ENCODE measurements at places on chromosomes 6 and 20.

DNA sequence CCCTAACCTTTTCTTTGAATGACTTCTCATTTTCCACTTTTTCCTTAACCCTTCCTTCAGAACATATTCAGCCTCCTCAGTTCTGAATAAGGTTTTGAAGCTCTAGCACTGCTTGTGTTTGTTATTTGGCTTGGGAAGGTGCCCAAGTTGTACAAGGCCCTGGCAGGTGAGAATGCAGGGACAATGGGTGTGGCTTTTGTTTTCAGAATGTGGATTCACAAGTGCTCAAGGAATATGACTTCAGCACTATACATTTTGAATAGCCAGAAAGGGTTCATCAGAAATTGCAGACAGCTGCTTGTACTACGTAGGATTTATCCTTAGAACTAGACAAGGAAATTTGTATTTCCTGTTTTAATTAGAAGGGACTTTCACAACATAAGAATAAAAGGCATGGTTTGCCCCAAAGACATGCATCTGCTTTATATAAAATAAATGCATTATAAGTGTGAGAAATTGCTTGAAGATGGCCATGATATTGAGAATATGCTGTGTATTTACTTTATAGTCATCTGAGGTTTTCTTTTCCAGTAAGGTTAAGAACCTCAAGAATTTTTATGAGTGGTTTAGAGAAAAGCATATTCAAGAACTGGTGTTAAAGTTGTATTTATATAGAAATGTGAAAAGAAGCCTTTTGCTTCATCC lies 29.3 kb upstream of the PRDM1 start:
- no peak for DNase-seq

DNA sequence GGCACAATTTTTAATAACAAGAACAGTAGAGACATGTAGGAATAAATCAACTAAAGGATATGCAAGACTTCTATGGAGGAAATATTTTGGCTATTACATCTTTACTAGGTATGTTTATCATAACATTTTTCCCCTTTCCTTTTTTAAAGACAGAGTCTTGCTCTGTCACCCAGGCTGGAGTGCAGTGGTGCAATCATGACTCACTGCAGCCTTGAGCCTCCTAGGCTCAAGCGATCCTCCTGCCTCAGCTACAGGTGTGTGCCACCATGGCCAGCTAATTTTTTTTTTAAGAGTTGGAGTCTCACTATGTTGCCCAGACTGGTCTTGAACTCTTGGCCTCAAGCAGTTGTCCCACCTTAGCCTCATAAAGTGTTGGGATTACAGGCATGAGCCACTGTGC lies 37.0 kb downstream of the AKAP7 start:
- DNase-seq, result peak; percentile 13

GRCh38 chr6:123009059-123009458 lies 13.0 kb downstream of the CLVS2 start:
- DNase-seq, result no peak

DNA sequence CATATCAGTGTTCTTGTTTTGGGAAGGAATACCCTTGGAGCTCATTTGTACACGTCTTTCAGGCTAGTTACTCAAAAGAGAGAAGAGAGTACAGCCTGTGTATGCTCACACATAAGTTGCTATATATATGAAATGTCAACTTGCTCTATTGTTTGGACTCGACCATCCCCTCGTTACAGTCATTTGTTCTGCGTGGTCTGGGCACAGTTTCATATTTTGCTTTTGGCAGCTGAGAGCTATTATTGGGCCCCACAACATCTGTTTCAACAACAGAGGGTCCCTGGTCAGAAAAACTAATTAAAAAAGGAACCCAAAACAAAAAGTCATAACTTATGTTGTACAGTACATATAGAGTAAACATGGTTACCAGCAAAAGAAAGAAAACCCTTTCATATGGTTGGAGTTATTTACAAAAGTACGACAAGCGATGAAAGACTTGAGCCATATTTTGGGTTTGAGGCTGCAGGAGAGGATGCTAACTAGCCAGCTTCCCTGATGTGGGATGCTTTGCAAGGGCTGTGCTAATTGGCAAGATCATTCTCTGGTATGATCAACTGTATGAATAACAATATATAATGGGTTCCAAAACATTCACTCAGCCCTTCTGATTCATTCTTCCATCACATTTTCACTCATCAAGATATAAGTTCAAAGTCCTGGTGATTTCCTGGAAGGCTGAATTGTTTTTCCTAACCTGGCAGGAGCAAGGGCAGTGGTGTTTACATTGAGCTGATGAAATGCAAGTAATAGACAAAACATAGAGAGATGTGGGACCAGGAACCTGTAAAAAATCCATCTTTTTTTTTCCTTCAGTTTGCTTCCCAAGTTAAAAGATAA lies 137.9 kb downstream of the RPS12 start:
- DNase-seq, result no peak

- no peak for DNase-seq
Measured at GRCh38 chr20:52078289-52078688, 113.3 kb downstream of the ZFP64 start.

GRCh38 chr20:20864351-20865096 lies 152.1 kb upstream of the RALGAPA2 start:
- DNase-seq, result peak; percentile 20

GRCh38 chr6:158377860-158378259 lies 65.6 kb downstream of the TULP4 start:
- peak; percentile 14 for DNase-seq

DNA sequence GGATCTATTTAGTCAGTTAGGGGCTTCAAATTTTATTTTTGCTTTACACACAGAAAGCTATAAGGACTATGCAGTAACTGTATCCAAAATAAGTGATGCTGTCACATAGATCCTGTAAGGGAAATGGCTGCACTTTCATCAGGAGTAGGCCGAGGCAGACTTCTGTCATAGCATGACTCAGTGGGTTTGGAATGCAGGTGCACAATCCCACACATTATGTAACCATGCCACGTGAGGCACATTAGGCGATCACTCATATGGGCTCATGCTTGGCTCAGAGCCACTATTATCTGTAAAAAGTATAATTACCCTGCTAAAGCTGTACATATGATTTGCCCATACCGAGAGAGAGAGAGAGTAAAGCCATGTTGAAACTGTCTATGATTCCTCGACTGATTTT lies 1189.4 kb upstream of the EYS start:
- DNase-seq, result peak; percentile 87

- no peak for DNase-seq
Measured at GRCh38 chr6:163863565-163863964, 449.0 kb downstream of the QKI start.

DNA sequence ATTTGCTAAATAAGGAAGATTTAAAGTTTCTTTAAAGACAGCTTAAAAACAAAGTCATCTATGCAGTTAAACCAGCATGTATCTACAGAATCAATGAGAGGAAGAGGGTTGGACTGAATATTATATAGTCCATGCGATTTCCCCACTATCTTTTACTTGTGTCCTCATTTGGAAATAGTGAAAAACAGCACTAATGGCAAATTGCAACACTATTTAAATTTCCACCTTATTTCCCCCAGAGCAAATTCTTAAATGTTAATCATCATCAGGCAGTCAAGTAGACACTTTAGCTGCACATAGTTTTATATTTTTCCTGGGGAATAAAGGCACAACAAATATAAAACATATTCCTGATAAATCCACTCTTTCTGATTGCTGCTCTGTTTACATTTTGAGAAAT lies 114.6 kb downstream of the LCA5 start:
- no peak for DNase-seq

DNA sequence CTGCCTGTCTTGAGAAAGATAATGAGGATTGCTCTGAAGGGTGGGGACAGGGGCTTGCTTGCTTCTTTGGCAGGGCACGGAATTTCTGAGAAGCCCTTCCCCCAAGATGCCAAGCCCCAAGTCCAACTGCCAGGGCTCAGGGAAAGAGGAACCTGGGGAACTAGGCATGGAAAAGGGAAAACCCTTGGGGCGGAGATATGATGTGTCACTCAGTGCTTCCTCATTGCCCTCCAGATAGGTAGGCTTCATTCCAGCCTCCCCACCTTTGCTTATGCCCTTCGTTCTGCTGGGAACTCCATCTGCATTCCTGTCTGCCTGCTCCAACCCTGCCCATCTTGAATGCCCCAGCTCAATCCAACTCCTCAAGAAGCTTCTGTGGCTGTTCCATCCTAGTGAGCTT lies 61.2 kb downstream of the VEGFA start:
- DNase-seq, result no peak

- no peak for DNase-seq
Measured at GRCh38 chr6:168273441-168274036, 46.0 kb downstream of the DACT2 start.

- no peak for DNase-seq
Measured at GRCh38 chr6:69106511-69106910, 471.4 kb downstream of the ADGRB3 start.
